ENCODE measurements at places on chromosomes 11 and 22. TPM values are rescaled to one million over a fixed set of nuclear protein-coding genes. Genes with fewer than 3 reads are reported as not detected.
A peak's percentile ranks its signal among the peaks of the same experiment; 100 is the strongest.

DNA sequence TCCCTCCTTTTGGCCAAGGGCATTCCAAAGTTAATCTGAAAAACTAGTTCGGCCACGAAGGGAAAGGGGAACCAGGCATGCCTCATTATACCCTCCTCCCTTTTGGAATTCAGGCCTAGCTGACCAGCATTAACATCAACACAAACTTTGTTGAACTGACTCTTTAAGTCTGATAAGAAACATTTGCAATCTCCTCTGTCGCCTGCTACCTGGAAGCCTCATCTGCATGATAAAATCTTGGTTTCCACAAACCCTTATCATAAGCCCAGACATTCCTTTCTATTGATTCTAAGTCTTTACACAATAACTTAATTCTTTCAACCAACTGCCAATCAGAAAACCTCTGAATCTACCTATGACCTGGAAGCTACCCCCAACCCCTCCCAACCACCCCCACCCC is 11.4 kb downstream of the POGLUT3 start:
- DNase-seq, result no peak

Gene CCDC89
- total RNA-seq, result 4.3 TPM

DNA sequence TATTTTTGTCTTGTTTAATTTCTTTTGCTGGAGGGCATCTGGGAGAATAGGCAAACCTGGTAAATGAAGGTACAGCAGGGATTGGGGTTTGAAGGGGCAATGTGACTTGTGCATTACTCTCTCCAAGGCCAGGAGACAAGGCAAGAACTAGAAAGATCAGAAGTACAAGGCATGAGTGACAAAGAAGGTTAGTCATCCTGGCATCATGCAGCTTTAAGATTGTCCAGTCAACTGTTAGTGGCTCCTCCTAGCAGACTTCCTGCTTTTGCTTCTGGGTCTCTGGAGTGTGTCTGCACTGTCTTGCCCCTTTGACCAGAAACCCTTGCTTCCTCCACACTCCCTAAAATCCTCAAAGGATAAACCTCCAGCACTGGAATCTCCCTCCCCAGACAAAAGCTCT is 27.2 kb upstream of the GLYATL1 start:
- DNase-seq, result no peak

Gene AGBL2
- total RNA-seq, result 2.9 TPM

DNA sequence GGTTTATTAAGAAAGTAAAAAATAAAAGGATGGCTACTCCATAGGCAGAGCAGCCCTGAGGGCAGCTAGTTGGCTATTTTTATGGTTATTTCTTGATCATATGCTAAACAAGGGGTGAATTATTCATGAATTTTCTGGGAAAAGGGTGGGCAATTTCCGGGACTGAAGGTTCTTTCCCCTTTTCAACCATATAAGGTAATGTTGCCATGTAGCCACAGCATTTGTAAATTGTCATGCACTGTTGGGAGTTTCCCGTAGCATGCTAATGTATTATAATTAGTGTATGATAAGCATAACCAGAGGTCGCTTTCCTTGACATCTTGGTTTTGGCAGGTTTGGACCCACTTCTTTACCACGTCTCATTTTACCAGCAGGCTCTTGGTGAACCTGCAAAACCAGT is 610.4 kb upstream of the B3GAT1 start:
- DNase-seq, result no peak

DNA sequence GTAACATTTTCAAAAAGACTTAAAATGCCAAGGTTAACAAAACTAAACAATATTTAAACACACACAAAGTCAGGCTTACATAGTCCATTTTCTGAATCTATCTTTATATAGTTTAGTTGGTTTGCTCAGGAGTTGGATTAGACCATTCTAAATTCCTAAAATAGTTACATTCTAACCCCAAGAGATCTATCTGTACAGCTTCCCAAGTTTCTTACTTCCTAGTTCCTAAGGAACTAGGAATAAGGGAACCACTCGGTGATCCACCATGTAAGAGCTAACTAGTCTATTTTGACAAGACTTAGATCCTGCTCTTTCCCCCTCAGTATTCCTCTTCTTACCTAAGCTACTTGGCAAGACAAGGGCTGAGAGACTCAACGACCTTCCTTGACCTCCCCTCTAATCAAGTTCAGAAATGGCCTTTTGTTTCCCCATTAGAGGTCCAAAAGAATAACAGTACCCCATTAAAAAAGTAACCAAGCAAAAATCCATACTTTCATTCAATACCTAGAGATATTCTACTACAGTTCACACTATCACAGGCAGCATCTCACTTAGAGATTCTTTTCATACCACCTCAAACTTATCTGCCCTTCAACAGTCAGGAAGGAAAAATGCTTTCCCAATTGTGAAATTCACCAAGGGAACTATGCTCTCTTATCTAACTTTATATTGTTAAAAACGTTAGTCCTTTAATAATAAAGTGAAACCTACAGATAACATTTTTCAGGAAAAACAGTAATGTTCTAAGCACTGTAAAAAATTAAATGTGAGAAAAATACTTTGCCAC is 253.1 kb downstream of the TTC28 start:
- no peak for DNase-seq

GRCh38 chr11:778976-779954 is 2.0 kb upstream of the GATD1 start:
- no peak for DNase-seq

DNA sequence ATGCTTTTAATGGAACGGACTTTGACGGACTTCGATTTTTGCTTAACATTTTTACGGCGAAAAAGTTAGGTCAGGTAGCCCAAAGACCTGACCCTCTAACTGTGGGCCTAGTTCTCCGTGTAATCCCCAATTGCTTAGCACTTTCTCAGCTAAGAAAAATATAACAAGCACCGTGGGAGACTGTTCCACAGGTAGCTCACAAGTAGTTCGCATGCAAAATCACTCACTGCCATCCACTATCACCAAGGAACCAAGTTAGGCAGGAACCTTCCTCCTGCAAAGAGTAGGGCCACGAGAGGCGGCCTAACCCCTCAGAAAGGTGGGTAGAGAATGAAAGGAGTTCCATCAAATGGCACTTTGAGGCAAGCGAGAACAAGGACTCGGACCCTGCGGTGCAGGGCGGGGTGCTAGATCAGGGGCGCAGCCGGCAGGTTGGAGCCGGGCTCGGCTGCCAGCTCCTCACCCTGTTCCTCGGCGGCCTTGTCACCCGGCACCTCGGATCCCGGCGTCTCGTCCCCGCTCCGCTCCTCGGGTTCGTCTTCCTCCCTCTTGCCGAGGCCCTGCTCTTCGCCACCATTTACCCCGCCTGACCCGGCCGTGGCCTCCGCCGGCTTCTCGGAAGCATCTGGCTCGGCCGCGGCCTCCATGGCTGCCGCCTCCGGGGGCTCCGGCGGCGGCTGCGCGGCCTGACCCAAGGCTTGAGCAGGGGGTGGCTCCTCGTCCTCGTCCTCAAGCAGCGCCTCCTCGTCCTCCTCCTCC is 922 bp downstream of the HNRNPUL2 start:
- DNase-seq, result no peak

GRCh38 chr11:130023204-130023603 is 20.6 kb upstream of the PRDM10 start:
- no peak for DNase-seq

Gene FGF3
- not detected for total RNA-seq

DNA sequence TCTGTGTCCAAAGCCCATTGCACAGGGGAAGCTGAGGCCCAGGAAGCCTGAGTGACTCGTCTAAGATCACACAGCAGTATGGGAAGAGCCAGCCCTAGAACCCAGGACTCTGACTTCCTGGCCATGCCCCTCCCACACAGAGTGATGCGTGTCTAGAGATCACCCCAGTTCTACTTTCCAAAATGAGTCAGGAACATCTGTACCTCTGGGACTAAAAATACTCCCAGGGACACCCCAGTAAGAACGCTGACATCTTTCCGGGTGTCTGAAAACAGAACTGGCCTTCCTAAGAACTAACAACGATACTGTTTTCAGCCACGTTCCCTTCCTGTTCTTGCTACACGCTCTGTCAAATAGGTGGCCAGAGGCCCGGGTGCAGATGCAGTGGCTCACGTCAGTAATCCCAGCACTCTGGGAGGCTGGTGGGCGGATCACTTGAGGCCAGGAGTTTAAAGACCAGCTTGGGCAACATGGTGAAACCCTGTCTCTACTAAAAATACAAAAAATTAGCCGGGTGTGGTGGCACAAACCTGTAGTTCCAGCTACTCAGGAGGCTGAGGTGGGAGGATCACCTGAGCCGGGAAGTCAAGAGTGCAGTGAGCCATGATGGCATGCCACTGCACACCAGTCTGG is 21.7 kb upstream of the PDGFB start:
- DNase-seq, result no peak

DNA sequence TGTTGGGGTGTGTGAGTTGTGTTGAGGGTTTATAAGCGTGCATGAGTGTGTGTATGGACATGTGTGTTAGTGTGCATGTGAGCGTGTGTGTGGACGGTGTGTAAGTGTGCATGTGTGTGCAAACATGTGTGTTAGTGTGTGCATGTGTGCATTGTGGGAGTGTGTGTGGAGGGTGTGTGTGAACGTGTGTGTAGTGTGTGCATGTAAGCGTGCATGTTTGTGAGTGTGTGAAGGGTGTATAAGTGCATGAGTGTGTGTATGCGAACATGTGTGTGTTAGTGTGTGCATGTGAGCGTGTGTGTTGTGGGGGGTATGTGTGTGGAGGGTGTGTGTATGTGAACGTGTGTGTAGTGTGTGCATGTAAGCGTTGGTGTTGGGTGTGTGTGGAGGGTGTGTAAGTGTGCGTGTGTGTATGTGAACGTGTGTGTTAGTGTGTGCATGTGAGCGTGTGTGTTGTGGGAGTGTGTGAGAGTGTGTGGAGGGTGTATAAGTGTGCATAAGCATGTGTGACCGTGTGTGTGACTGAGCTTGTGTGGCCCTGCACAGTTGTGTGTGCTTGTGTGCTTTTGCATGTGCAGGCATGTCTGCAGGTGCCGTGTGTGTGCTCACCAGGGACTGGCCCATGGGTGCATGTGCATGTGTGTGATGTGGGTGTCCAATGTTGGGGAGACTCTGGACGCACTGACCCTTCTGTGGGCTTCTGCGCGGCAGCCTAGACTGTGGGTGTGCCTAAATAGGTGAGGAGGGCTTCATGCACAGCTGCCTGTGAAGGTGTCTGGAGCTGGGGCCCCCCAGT is 866.2 kb downstream of the TBC1D22A start:
- DNase-seq, result no peak

GRCh38 chr11:96905143-96905542 is 515.3 kb downstream of the JRKL start:
- no peak for DNase-seq

DNA sequence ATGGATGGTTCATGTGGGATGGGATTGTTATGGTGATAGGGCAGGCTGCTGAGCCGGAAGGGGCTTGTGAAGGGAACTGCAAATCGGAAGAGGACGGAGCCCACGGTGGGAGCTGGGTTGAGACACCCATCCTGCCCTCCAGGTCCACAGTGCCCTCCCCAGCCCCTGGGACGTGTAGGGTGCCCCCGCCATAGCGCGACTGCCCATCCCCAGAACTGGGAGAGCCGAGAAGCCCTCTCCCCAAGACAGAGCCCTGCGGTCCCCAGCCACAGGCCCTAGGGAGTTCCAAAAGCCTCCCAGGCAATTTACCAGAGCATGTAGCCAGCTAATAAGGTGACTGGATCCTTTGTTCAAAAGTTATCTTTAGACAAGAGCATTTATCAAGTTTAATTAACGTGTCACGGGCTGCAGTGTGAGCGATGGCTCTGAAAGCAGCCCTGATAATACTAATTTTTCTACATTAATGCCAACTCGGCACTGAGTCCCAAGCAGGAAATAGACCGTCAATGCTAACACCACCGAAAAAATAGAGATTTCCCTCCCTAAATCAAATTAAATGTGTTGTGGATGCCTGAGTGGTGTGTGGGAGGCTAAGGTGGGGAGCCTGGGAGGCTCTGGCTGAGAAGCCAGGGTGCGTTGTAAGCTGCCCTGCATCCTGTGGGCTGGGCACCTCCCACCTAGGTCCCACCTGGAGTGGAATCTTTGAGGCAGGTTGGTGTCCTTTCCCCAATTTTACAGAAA is 76.8 kb upstream of the RTL6 start:
- DNase-seq, result peak; percentile 14

Gene SCUBE2
- total RNA-seq, result 8.3 TPM

Gene MPZL2
- total RNA-seq, result 84.7 TPM

Gene KDM4D
- total RNA-seq, result 0.55 TPM

GRCh38 chr22:46622081-46622521 is 1.9 kb downstream of the GRAMD4 start:
- no peak for DNase-seq

DNA sequence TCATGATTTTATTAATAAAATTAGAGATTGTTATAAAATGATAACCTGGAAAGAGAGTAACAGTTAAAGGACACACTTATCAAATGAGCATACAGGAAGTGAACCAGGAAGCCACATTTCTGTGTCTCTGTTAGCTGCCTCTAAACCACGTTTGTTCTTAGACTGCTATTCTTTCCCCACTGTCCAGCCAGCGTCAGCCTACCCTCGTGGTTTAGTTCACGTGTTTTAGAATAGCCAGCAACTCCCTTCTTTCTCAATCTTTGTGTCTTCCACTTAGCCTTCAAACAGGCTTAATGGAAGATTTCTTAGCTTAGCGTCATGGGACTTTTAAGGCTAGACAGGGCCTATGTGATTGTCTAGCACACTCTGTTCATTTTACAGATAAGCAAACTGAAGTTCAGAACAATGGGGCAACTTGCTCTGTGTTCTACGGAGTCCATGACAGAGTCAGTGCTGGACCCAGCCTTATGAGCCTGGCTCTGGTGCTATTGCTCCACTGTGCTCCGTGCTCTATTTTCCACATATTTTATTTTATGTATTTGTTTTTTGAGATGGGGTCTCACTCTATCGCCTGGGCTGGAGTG is 27.2 kb downstream of the GRAMD1B start:
- no peak for DNase-seq

Measured in left colon (tissue), 2 donors.